Transverse colon (tissue), 4 donors: ENCODE measurements at places on chromosomes 12 and 14.
A peak's percentile ranks its signal among the peaks of the same experiment; 100 is the strongest.

- DNase-seq, result no peak
Observed at GRCh38 chr12:54141431-54142113, 47.2 kb downstream of the SMUG1 start.

- no peak for DNase-seq
Observed at GRCh38 chr12:89326239-89327040, 25.9 kb downstream of the DUSP6 start.

DNA sequence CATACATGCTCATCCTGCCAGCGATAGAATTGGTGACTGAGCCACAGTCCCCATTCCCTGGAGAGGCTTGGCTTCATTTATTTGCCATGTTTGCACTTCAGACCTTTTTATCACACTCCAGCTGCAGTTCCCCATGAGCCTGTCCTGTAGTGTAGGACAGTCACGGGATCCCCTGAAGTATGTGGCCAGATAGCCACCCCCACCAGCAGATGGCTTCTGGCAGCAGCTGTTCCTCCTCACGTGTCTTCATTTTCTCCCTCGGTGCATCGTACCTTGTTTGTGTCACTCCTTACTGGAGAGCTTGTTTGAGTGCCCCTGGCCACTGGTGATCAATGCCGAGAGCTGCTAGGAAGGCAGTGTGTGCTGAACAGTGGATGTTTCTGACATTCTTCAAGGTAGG lies 40.2 kb downstream of the UBE3B start:
- DNase-seq, result no peak

DNA sequence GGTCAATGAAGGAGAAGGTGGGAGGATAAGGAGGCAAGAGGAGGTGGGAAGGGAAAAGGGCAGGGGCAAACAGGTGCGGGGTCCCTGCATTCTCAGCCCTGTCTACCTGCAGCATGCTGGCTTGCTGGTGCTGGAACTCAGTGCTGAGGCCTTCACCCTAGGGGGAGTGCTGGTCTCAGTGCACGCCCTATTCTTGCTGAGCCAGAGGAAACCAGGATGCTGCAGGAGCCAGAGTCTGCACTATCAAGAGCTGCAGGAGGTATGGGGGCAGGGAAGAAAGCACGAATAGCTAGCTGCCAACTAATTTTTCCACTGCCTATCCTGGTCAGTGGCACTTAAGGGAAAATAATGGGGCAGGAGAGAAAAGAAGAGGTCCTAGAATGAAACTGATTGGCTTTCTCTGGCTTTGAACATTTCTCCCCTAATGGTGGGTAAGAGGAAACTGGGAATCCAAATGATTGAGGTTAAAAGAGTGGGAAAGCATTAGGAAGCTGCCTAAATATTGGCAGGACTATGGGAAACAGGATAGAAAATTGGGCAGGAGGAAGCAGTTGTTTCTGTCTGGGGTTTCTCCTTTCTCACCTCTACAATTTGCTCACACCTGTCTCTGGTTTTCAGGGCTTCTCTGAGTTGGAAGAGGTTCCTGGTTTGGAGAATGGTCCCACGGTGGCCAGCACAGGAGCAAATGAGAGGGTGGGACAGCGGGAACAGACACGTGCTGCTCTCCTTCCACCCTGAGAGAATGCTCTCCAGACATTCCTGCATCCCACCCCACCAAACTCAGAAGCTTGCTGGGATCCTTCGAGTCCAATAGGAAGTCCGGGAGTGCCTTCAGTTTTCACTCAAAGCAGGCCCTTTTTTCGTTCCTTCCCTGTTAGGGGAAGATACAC lies 1.9 kb downstream of the TMEM253 start:
- DNase-seq, result no peak

- no peak for DNase-seq
Observed at GRCh38 chr14:92058006-92058917, 18.4 kb upstream of the TRIP11 start.

DNA sequence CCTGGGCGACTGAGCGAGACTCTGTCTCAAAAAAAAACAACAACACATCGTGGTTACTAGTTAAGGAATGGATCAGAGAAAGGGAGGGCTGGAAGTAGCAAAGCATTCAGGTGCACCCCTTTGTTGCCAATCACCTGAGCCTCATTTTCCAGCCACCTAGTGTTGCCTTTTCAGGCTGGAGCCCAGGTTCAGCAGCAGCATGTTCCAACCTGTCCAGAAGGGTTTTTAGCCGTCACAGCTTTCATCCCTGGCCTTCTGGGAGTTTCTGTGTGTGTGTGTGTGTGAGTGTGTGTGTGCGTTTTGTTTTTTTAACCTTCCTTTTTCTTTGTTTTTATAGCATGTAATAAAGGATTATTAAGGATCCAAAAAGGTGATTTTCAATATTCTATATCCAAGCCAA lies 121.1 kb upstream of the ATF1 start:
- no peak for DNase-seq

GRCh38 chr14:77436042-77436441 lies 12.7 kb upstream of the NOXRED1 start:
- no peak for DNase-seq

- DNase-seq, result no peak
Observed at GRCh38 chr12:27999521-27999920, 27.0 kb upstream of the PTHLH start.

DNA sequence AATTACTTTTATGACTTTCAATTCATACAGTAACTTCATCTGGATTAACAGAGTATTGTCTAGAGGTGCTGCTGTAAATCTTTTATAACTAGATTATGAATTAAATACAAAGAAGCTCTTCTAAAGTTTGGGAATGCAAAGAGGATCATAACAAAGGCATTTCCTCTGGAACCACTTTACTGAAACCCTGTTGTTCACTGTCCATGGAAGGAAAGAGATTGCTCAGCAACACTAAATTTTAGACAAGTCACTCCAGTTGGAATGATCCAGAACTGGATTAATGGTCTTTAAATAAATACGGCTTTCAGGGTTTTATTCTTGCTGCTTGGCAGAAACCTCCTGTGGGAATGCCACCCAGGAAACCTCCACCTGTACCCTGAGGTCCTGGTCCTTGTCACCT lies 250.6 kb downstream of the KSR2 start:
- no peak for DNase-seq

GRCh38 chr12:112820796-112821195 lies 29.2 kb downstream of the RPH3A start:
- no peak for DNase-seq

DNA sequence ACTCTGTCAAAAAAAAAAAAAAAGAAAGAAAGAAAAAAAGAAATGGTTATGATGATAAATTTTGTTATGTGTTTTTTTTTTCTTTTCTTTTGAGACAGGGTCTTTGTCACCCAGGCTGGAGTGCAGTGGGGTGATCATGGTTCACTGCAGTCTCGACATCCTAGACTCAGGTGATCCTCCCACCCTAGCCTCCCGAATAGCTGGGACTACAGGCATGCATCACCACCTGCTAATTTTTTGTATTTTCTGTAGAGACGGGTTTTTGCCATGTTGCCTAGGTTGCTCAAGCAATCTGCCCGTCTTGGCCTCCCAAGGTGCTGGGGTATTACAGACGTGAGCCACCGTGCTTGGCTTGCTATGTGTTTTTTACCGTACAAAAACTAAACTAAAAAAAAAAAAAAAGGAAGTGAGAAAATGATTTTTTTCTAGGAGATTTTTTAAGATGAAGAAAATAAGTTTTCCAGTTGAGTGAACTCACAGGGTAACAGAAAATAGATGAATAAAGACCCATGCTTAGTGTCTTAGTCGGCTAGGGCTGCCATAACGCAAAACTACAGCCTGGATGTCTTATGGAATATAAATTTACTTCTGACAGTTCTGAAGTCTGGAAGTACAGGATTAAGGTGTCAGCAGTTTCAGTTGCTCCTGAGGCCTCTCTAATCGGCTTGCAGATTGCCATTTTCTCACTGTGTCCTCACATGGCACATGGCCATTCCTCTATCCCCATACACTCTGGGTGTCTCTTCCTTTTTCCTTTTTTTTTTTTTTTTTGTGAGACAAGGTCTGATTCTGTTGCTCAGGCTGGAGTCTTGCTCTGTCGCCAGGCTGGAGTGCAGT lies 13.2 kb upstream of the APOF start:
- no peak for DNase-seq

GRCh38 chr14:21874167-21874566 lies 200.5 kb upstream of the OR4E1 start:
- DNase-seq, result no peak

- DNase-seq, result no peak
Observed at GRCh38 chr12:97493731-97494130, 31.1 kb downstream of the RMST start.

GRCh38 chr12:53071591-53072551 lies 7.3 kb downstream of the SPRYD3 start:
- peak; percentile 60 for DNase-seq
